B cell (primary cell): ENCODE measurements at places on chromosomes 5 and 9.

GRCh38 chr5:172423379-172424110 is 30.8 kb downstream of the SH3PXD2B start:
- no peak for DNase-seq

GRCh38 chr5:38948501-38948900 is 102.7 kb downstream of the OSMR start:
- no peak for DNase-seq

- no peak for DNase-seq
These were observed 83.3 kb upstream of the LHFPL2 start for GRCh38 chr5:78731884-78732283.

- no peak for DNase-seq
These were observed 617.3 kb downstream of the CCDC171 start for GRCh38 chr9:16170119-16170518.

- DNase-seq, result no peak
These were observed 6.9 kb upstream of the SCAMP1 start for GRCh38 chr5:78353520-78353919.

- DNase-seq, result peak; percentile 44
These were observed 68.9 kb downstream of the PPIC start for GRCh38 chr5:122967625-122968024.

DNA sequence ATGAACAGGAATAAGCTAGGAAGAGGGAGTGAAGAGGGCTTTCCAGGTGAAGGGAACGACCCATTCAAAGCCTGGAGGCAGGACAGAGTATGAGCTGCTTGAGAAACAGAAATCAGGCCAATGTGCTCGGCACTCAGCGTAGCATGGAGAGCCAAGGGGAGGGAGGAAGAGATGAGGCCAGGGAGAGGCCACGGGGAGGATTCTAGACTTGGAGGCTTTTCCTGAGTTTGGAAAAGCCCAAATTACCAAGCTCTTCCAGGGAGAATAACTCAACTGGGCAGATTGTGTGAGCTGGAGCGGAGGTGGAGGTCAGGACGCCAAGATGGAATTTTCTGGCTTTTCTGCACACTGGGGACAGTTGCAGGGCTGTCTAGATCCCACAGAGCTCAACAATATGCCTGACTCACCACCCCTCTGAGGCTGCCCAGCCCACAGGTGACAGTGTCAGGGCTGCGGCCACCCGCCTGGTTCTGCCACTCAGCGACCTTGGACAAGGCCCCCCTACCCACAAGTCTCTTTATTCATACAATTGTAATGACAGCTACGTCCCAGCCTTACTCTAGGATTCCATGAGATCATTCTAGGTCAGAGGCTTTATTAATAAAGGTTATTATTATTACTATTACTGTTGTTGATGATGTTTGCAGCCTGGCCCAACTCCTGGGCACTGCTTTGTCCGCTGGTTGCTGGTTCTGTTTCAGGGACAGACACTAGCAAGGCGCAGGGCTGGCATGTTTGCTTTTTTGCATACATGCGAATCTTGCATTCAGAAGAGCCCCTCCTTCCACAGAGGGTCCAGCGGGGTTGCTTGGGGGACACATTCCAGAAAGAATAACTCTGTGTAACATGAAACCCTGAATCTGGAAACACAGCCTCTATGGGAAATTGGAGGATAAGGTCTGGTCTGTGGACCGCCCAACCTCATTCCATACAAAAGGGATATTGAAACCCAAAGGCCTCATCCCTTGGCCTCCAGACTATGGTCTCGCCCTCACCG is 9.4 kb upstream of the LMX1B start:
- no peak for DNase-seq

DNA sequence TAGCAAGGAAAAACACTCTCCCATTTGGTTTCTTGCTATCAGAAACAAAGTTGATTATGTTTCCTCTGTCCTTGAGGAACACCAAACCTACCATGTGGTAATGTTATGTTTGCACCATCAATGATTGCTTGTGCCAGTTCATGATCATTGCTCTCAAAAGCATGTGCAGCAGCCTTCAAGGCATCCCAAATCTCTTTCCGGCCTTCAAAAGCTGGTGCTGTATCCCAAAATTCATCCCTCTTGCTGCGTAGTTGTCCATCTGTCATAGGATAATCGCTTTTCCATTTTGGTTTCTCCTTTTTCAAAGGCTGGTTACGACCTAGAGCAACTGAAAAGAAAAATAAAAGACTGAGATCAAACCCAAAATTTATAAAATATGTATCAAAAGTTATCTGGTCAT is 40.1 kb downstream of the EFCAB9 start:
- DNase-seq, result no peak

- DNase-seq, result no peak
These were observed 5.7 kb downstream of the MTRR start for GRCh38 chr5:7874639-7875038.

DNA sequence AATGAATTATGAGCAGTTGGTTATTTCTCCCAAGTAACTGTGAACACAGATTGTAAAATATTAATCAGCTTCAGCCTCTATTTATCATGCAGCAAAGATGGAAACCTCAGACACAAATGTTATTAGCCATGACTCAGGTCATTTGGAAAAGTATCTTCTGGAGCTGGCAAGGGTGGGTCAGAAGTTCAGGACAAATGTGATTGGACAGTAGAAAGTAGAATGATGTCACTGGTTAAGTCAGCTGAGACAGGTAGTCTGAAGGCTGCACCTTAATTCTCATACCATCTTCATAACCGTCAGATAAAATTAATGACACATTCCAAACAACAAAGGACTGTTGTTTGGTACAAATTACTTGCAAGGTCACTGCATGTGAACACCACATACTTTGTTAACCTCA is 140.2 kb downstream of the EMB start:
- no peak for DNase-seq

DNA sequence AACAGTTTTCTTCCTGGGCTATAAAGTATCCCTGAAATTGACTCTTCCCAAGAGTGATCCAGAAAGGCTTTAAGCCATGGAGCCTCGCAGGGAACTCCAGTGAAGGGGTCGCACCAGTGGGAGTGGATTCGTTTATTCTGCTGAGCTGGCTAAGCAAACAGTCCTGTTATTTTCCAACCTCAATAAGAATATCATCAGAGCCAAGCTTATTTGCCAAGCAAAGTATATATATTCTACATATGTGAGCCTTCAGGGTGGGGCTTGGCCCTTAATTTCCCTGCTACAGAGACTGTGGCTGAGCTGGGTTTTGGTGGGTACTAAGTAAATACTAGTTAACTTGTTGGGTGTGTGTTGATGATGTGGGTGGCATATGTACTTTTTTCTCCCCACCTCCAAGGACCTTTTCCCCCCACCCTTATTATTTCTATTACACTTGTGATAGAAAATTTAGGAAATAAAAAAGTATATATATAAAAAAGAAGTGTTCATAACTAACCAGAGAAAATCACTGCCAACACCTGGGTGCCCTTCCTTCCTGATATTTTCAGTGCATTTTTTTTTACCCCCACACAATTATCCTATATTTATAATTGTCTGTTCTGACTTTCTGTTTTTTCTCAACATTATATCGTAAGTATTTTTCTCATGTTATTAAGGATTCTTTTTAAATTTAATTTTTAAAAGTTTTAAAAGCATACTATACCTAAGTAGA is 5.3 kb downstream of the GSN start:
- DNase-seq, result no peak
